Suprapubic skin (tissue), 4 donors: ENCODE measurements at places on chromosomes 6 and 20.

DNA sequence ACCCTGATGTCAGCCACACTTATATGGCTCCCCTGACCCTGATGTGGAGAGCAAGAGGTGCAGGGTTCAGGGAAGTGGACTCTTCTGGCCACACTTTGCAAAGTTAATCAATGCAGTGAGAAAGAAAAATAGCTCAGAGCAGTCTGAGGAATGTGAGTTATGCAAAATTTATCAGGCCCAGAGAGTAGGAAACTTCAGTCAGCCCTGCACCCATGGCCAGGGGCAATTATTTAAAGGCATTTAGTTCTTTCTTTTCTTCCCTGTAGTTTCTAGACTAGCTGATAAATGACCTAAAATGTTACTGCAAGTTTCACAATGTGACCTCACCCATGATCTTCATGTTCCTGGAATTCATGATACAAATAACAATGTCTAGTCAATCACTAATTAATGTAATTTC is 143.7 kb upstream of the GGTLC1 start:
- no peak for DNase-seq

DNA sequence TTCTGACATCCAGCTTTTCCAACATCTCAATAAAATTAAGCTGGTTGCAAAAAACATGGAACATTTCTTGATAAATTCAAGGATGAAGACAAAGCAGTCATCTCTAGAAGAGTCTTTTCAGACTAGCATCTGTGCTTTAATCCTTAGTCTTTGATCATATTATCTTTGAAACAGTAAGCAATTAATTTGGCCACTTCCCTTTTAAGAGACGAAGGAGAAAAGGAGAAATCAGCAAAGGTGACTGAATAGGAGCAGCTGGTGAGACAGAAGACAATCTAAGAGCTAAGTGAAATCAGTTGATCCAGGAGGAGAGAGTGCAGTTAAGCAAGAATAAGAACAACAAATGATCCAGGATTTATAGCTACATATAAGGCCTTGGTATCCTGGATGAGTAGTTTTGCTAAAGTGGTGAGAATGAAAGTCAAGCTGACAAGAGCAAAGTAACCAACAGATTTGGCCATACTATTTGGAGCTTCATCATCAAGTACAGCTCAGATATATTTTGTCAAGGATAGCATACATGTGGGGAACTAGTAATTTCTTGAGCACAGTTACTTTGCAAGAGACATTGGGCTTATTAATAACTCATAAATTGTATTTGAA is 215.5 kb downstream of the ADGB start:
- DNase-seq = no peak

- DNase-seq = no peak
Observed at GRCh38 chr6:129353067-129353466, 356.9 kb downstream of the ARHGAP18 start.

- DNase-seq = no peak
Observed at GRCh38 chr6:28976677-28977076, 28.4 kb downstream of the ZNF311 start.

GRCh38 chr6:72218125-72218524 is 331.8 kb downstream of the RIMS1 start:
- no peak for DNase-seq

- no peak for DNase-seq
Observed at GRCh38 chr20:23346002-23346401, 4.6 kb upstream of the NXT1 start.

GRCh38 chr6:42505385-42505718 is 53.6 kb upstream of the TRERF1 start:
- DNase-seq = no peak

DNA sequence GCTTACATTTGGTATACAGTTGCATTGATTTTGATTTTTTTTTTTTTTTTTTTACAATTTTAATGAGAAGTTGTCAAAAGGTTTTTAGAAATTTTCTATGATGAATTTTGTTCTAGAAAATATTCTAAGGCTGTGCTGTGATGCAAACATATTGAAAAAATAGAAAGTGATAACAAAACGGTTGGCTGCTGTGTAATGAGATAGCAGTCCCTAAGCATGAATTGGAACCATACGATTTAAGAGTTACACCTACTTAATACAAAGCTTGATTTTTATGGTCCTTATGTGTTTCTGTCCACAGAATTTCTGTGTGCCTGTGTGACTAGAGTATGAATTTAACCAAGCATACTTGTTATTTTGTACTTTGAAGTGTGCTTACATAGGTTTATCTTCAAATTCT is 12.1 kb downstream of the HIVEP1 start:
- DNase-seq = no peak

GRCh38 chr20:9887706-9888105 is 48.8 kb upstream of the PAK5 start:
- no peak for DNase-seq

GRCh38 chr6:52975580-52975979 is 19.5 kb downstream of the GSTA4 start:
- no peak for DNase-seq

GRCh38 chr6:109496036-109496772 is 13.2 kb upstream of the ZBTB24 start:
- no peak for DNase-seq

DNA sequence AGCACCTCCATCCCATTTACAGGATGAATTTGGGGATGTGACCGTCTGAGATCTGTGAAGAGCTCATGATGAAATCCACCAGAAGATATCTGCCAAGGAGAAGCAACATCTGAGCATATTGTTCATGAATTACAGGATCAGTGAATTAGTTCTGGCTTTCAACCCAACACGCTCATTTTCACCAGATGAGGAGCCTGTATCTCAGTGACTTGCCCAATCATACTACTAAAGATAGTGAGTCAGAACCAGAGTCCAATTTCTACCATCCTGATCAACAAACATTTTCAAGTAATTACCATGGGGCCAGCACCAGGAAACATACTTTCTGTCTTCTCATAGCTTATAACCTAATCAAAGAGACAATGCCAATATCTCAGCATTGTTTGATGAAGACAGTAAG is 116.6 kb downstream of the ZDHHC14 start:
- DNase-seq = no peak

- DNase-seq = no peak
Observed at GRCh38 chr6:125792680-125793079, 1.9 kb downstream of the NCOA7 start.

DNA sequence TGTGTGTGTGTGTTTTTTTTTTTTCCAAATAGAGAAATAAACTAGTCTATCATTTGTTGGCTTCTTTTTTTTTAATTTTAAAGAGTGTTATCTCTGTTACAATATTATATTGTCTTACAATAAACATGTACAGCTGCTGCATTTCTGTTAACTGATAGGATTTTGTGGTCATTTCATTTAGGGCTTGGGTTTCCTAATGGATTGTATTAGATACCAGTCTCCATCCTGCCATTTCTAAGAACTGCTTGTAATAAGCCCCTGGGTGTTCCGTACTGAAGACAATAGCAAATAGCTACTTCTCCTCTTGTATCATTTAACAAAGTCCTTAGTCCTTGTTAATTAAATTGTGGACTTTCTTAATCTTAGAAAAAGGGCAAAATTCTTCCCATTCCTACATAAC is 45.7 kb downstream of the SOBP start:
- DNase-seq = no peak

- no peak for DNase-seq
Observed at GRCh38 chr6:71190809-71191208, 97.8 kb upstream of the OGFRL1 start.

GRCh38 chr6:156857573-156857972 is 80.4 kb downstream of the ARID1B start:
- DNase-seq = no peak

- DNase-seq = no peak
Observed at GRCh38 chr6:130359736-130360135, 6.1 kb upstream of the TMEM200A start.

DNA sequence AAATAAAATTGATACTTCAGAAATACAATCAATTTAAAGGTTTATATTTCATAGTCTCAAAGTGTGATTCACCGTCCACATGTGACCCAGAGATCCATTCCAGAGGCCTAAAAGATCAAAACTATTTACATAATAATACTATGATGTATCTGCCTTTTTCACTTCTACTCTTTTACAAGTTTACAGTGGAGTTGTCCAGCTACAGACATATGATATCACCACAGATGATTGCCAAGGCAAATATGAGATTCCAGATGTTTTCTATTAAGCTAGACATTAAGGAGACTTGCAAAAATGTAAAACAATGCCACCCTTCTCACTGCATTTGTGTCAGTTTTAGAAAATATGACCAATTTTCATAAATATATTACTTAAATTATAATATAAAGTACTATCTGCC is 443.7 kb downstream of the GJA1 start:
- DNase-seq = no peak

- DNase-seq = no peak
Observed at GRCh38 chr6:148743476-148743875, 3.4 kb upstream of the UST start.

DNA sequence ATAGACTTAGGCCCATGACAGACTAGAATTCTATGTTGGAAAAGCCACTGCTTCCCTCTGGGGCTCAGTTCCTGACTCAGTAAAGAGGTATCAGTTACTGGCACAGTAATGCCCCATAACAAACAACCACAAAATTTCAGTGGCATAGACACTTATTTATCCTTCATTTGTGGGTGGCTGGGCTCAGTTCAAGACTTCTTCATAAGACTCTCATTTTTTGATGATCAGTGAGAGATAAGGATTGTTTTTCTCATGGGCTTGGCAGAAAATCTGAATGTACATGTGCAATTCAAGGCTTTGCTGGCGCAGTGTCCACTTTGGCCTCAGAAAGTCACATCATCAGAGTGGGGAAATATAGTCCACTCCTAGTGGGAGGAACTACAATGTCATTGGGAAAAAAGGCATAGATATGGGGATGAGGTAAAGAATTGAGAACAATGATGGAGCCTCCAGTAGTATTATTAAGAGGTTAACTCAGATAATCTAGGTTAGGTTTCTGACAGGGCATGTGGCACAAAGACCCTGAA is 384.6 kb upstream of the FLRT3 start:
- no peak for DNase-seq

DNA sequence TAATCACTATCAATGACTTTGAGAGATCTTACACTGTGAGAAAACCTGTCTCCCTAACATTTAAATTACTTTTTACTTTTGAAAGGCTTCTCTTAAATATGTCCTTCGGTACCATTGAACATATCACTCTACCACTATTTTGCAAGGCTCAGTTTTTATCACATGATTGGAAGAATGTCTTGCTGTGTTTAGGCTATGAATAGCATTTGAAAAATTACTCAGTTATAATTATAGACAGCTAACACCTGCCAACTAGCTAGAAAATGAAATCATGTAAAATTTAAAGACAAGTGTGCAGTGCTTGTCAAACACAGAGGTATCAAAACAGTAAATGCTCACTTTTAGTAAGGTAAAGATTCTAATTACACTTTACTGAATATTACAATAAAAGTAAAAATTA is 11.0 kb downstream of the SESN1 start:
- DNase-seq = no peak

DNA sequence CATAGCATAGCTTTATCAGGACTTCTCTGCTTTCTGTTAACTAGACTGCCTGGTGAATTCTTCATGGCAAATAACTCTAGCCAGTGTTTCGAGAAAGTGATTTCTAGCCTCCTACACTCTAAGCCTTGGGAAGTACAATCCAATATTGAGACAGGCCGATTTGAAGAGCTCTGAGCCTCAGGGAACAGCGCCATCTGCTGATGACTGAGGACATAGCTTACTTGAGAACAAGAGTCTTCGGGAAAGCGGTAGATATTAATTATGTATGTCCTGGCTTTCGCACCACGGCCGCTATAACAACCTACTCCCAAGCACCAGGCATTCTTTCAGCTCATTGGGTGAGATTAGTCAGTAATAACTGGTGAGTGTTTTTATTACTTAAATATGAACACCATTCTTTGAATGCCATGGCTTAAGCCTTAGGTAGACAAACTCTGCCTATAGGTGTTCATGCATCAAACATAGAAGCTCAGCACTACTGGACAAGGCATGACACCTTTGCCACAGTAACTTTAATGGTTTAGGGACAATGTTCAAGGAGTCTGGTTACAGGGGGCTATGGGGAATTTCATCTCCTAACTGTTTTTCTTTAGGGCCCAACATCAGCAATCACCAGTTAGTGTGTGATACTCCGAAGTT is 518.6 kb downstream of the BMP2 start:
- DNase-seq = peak; percentile 72

- no peak for DNase-seq
Observed at GRCh38 chr20:10708351-10709185, 34.8 kb upstream of the JAG1 start.

DNA sequence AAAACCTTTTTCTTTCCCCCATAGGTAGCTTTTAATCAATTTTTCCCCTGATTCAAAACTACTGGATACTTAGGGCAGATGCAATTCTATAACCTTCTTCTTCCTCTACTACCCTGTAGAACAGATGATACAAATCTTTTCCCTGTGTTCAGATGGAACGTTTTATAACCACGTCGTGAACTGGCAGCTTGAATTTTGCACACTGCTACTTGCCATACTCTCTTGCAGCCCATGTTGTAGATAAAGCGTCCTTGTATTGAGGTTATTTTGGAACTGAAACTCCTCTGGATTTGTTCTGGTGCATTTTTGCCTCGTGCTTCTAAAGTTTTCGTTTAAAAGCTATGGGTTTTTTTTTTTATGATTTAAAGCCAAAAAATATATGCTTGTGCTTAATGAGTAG is 440.2 kb downstream of the RFPL4B start:
- no peak for DNase-seq

GRCh38 chr20:23205611-23206041 is 119.5 kb upstream of the CD93 start:
- peak; percentile 84 for DNase-seq

DNA sequence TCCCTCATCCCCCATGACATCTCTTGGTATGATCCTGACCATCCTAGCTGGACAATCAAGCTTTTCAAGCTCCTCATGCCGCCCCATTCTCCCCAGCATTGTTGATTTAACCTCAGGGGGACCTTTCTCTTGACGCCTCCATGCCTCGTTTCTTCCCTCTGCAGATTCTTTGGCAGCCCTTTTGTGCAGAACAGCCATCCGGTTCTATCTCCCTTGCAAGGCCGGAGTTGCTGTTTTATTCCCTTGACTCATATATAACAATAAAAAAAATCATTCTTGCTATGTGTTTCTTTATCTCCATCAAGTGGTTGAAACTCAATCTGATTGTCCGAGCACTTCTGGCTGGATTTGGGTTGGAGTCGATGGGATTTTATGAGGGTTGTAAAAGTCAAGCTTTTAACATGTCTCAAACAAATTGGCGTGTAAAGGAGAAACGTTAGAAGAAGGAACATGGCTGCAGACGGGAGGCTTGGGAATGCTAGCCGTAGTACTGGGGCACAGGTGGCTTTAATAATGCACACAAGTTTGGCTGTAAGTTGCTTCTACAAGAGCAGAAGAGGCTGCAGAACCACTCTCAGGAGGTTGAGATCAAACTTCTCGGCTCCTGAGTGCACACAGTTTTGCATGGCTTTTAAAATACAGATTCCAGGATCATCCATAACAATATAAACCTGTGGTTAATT is 3.9 kb upstream of the SULF2 start:
- DNase-seq = no peak
